Stimulated activated CD4-positive, alpha-beta T cell treated with anti-CD3 and anti-CD28 coated beads, Interleukin-2, amount 100 ng/mL, for 48 hours (primary cell): ENCODE measurements at places on chromosomes 4 and X.

- no peak for DNase-seq
Measured at GRCh38 chrX:30795981-30796958, 92.8 kb downstream of the TAB3 start.

DNA sequence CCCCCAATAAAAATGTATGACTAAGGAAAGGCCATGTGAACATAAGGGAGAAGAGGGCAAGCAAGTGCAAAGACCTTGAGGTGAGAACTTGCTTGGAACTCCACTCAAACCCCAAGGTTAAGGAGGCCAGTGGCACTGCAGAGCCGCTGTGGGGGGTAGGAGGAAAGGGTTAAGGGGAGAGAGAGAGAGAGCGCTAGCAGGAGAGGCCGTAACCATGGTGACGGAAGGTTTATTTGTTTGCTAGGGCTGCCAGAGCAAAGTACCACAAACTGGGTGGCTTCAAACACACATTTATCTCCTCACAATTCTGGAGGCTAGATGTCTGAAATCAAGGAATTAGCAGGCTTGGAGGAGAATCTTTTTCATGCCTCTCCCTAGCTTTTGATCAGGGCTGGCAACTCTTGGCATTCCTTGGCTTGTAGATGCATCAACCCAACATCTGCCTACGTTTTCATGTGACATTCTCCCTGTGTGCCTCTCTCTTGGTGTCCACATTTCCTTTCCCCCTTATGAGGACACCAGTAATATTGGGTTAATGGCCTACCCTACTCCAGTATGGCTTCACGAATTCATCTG, 35.2 kb downstream of the SMIM20 start:
- no peak for DNase-seq

GRCh38 chrX:124215786-124216185, 116.7 kb upstream of the TEX13D start:
- no peak for DNase-seq

DNA sequence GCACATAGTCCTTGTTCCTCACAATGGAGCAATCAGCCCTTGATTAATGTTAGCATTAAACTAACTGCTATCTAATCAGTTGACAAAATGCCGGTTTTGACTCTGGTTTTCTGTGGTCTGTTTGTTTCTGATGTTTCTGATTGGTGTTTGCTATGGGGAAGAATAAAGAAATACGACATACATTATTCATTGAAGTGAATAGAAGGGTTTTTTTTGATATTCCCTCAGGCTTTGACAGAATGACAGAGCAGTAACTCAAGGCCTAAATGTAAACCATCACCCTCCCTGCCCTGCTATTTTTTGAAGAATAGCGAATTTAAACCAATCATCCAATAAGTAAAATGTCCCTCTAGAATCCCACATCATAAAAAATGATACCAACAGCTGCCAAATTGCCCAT, 65.5 kb upstream of the HS3ST1 start:
- no peak for DNase-seq

GRCh38 chr4:86653237-86653865, 59.2 kb downstream of the PTPN13 start:
- peak; percentile 14 for DNase-seq

- no peak for DNase-seq
Measured at GRCh38 chr4:186644737-186645261, 78.9 kb downstream of the FAT1 start.

DNA sequence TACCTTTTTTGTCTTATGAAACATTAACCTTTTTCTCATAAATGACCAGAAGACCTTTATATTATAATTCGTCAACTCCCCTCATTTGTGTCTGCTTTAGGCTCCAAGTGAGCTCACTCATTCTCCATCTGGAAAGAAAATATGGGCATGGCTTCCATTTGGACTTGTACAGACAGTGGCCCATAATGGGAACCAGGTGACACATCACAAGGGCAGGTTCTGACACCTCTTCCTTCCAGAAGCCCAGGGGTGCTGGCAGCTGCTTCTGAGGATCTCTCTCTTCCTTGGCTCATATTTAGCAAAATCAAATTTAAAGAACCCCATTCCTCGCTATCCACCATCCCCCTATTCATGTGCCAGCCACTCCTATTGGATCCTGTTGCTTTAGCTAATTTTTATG, 69.6 kb downstream of the CD38 start:
- DNase-seq, result no peak

GRCh38 chr4:10495651-10496050, 38.4 kb upstream of the ZNF518B start:
- no peak for DNase-seq

GRCh38 chr4:67327245-67328017, 217.9 kb downstream of the CENPC start:
- DNase-seq, result peak; percentile 42

DNA sequence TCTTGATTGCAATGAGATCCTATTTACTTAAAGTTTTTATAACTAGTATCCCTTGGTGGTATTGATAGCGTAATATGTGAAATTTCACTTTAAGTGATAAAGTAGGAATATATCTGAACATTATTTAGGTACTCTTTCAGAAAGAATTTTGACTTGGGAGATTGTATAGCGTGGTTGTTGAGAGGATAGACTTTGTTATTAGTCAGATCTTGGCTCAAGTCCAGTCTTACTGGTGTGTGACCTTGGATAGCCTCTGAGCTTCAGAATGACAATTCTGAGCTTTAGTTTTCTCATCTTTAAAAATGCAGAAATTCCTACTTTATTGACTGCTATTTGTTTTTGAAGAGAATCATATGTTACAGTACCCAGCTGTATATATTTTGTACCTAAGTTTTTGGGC, 32.6 kb downstream of the DCK start:
- no peak for DNase-seq

DNA sequence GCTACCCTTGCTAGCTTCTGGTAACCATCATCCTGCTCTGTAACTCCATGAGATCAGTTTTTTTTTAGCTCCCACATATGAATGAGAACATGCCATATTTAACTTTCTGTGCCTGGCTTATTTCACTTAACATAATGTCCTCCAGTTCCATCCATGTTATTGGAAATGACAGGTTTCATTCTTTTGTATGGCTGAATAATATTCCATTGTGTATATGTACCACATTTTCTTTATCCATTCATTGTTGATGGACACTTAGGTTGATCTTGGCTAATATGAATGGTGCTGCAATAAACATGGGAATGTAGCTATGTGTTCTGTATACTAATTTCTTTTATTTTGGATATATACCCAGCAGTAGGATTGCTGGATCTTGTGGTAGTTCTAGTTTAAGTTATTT, 204.7 kb downstream of the BMPR1B start:
- DNase-seq, result no peak

DNA sequence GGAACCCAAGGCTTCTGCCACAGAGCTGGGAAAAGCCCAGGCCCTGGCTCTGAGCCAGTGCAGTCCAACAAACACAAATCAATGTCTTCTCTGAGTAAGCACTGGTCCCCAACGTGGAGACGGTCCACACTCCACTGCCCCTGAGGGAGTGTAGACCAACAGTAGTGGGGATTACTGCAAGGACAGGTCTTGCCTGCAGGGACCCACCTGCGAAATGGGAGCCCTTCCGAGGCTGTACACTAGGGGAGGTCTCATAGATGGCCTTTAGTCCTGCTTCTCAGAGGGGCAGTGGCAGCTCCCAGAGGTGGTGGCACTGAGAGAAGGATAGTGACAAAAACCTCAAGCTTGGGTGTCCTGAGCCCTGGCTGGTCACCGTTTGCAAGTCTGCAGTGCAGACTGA, 19.5 kb downstream of the ENPP6 start:
- no peak for DNase-seq

DNA sequence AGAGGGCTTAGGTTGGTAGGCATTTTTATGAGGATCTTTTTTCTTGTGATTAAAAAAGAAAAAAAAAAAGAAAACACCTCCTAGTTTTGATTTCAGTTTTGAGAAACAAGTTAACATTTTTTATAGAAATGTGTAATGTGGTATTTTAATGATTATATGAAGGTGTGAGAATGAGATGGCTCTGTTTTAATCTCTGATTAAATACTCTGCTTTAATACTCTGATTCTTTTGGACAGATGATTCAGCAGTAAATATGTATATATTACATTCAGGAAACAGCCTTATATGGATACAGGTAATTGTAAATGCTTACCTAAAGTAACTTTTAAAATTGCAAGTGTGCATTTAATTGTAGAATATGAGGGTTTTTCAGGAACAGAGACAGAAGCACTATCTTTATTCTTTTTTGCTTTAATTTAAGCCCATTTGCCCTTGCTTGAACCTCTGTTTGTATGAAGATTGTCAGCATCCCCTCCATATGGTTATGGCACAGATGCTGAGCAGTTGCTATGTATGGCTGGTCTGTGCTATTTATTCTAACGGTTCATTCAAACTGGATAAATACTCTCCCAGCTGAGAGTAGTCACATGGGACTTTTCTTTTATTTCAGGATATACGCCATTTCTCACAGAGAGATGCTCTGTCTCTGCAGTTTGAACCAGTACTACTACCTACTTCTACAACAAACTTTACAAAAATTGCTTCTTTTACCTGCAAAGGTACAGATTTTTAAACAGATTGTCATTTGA, 101.0 kb upstream of the TLR2 start:
- no peak for DNase-seq

- DNase-seq, result no peak
Measured at GRCh38 chr4:105277702-105278101, 131.0 kb downstream of the TET2 start.

DNA sequence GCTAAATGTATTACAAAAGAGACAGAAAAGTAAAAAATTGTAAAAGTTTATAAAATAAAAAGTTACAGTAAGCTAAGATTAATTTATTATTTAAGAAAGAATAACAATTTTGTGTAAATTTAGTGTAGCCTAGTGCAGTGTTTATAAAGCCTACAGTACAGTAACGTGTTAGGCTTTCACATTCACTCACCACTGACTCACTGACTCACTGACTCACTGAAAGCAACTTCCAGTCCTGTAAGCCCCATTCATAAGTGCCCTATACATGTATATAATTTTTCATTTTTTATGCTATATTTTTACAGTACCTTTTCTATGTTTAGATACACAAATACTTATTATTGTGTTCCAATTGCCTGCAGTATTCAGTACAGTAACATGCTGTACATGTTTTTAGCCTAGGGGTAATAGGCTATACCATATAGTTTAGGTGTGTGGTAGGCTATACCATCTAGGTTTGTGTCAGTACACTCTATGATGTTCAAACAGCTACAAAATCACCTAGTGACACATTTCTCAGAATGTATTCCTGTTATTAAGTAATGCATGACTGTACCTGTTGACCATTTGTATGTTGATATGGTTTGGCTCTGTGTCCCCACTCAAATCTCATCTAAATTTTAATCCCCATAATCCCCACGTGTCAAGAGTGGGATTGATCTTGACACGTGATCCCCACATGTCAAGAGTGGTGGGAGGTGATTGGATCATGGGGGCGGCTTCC, 57.9 kb downstream of the CFAP299 start:
- no peak for DNase-seq

DNA sequence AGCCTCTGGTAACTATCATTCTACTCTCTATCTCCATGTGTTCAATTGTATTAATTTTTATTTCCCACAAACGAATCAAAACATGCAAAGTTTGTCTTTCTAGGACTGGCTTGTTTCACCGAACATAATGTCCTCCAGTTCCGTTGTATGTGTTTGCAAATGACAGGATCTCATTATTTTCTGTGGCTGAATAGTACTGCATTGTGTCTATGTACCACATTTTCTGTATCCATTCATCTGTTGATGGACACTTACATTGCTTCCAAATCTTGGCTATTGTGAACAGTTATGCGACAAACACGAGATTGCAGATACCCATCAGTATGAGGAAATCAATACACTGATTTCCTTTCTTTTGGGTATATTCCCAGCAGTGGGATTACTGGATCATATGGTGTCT, 8.4 kb upstream of the LDOC1 start:
- no peak for DNase-seq

DNA sequence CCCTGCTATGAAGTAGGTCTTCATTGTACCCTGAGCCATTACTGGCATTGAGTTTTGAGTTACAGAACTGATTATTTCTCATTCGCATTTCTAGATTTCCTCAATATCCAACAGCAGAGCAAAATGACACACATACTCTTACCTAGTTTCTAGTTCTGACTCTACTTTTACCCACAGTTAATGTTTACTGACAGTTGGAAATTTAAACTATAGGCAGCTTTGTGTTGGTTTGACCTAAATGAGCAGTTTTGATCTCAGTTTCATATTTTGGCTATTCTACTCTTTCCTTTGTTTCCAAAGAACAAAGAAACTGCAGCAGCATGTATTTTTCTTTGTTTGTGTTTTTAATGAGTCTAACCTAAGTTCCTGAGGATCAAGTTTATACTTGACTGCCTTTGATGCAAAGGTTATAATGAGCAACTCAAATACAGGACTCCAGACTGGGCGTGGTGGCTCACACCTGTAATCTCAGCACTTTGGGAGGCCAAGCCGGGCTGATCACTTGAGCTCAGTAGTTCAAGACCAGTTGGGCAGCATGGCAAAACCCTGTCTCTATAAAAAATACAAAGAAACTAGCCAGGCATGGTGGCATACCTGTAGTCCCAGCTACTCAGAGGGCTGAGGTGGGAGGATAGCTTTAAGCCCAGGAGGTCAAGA, 30.4 kb downstream of the TXK start:
- DNase-seq, result no peak

DNA sequence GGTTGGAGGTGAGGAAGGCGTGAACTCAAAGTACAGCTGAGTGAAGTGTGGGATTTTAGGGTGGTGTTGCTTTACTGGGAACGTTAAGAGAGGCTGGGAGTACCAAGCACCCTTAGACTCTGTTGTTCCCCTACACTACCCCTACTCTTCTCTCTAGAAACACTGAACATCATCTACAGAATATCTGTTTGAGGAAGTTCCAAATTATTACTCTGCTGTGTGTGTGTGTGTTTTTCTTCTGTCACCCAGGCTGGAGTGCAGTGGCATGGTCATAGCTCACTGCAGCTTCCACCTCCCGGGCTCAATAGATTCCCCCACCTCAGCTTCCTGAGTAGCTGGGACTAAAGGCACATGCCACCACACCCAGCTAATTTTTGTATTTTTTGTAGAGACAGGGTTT, 76.7 kb upstream of the AP1S2 start:
- no peak for DNase-seq

DNA sequence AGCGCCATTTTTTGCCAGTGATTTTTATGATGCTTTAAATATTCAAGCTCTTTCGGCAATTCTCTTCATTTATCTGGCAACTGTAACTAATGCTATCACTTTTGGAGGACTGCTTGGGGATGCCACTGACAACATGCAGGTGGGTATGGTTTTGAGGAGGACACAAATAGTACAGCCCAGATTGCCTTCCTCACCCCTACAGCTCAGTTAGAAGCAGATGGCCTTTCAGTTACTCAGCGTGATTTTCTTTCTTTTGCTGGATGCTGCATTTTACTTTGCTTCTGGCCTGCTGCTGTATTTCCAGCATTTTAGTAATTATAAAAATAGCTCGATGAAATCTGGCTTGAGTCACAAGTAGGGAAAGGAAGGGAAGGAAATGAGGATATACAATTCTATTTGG, 114.7 kb downstream of the SLC4A4 start:
- DNase-seq, result no peak

- DNase-seq, result no peak
Measured at GRCh38 chr4:98873059-98873458, 55.9 kb downstream of the EIF4E start.

GRCh38 chr4:27048429-27049238, 188.0 kb downstream of the STIM2 start:
- no peak for DNase-seq
